IPS-NIHi11 (cell line): ENCODE measurements at places on chromosomes 16 and 17.

DNA sequence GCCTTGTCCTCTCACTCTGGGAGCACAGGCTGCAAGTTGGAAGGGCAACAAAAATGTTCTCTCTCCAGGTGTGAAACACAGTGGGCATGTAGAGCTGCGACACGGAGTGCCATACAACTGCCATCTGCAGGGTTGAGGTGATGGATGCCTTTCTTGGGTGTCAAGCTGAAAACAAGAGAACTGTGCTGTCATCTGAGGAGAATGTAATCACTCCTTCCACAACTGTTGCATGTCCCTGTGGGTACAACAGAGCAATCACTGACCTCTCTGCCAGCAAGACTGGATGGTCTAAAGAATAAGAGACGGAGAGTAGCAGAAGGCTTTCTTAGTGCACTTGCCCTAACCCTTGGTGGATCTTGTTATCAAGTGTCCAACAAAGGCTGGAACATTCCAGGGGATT is 29.2 kb downstream of the SLFN11 start:
- DNase-seq = no peak

GRCh38 chr17:67637901-67638641 is 79.7 kb upstream of the NOL11 start:
- no peak for DNase-seq

- DNase-seq = peak; percentile 57
Observed at GRCh38 chr17:58172369-58173071, 5.7 kb downstream of the OR4D2 start.

- DNase-seq = no peak
Observed at GRCh38 chr17:57356153-57356718, 99.9 kb downstream of the MSI2 start.

- no peak for DNase-seq
Observed at GRCh38 chr17:45244725-45245656, 16.9 kb downstream of the SPATA32 start.

DNA sequence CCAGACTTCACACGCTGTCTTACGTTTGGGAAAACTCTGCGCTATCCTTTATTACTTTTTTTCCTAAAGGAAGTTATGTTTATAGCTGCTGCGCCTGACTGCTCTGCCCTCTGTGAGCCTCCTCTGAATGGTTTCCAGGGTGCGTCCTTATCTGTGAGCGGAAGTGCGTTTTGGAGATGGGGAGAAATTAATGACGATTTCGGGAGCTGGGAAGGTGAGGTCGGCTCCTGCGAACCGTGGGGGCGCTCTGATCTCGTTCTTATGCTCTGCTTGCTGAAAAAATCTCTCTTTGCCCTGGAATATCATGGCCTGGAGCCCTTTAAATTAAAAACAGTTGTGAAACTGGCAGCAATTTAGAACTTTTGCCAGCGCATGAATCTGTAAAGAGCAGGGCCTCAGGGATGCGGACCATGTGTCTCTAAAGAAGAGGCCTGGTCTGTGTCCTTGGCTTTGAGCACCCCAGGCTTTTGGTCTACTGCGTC is 135.7 kb upstream of the ZFHX3 start:
- DNase-seq = no peak

DNA sequence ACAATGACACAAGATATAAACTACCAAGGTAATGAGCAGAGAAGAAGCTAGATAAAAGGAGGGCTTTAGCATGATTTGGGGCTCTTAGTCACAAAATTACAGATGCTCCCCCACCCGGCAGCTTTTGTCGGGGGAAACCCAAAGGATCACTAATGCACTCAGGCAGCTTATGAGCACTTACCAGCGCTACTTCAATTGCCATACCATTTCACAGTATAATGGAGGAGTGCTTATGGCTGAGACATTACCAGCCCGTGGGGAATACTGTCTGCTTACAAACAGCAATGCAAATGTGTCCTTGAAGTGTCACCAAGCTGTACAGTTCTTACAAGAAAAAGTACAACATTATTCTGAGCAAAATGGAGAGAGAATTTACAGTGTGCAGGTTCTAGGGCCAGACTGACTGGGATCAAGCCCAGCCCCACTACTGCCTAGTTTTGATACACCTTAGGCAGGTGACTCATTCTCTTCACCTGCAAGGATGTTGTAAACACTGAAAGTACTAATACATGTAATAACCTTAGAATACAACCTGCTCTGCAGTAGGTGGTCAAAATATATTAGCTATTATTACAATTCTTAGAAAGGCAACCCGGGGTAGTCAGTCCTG is 16.3 kb downstream of the ANKFY1 start:
- DNase-seq = no peak

GRCh38 chr17:48543107-48543853 is 1.6 kb downstream of the HOXB2 start:
- peak; percentile 66 for DNase-seq

DNA sequence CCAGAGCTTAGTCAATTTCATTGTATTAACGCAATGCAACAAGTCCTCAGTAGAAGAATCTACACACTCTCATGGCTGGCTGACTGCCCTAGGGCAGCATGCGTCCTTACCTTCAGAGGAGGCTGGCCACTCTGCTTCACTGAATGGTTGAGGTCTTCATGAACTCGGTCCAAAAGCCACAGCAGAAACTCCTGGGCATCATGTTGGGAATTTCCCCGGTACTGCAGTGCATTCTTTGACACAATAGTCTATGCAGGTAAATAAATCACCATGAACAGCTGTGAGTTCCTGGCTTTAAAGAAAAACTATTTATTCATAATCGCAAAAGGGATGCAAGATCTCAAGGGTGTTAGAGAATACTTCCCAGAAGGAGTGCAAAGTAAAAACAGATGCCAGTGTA is 41.3 kb downstream of the USP31 start:
- no peak for DNase-seq

GRCh38 chr16:90046971-90047713 is 27.9 kb upstream of the DBNDD1 start:
- DNase-seq = peak; percentile 75

DNA sequence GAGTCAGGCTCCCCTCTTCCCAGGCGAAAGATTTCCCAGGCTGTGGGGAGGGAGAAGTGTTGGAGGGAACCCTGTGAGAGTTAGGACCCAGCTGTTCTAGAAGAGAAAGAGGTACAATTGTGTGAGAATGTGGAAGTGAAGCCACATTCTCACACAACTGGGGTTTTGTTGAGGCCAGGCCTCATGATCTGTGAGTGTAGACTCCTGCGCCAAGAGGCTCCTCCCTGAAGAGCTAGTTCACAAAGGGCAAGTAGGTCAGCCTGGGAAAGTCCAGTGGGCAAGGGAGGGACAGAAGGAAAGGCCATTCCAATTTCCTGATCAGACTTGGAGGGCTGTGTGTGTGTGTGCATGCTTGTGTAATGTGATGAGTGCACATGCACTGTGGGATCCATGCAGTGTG is 15.2 kb downstream of the CD300LF start:
- no peak for DNase-seq

DNA sequence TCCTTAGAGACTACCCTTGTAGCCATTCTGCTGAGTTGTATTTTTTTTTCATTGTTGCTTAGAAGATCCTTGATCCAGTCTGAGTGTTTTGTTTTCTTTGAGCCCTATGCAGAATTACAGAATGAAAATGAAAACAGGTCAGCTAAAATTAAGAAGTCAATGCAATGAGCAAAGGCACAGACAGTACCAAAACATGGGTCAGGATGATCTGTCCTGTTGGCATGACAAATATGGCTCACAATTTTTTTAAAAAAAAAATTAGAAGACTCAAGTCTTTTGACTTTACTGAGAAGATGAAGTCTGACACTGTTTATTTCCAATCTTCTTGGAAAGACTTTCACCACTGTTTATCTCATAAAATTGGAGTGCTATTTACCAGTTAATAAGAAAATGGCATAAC is 32.4 kb downstream of the KCNJ16 start:
- no peak for DNase-seq

GRCh38 chr16:86490859-86491639 is 19.3 kb upstream of the FOXF1 start:
- DNase-seq = no peak

DNA sequence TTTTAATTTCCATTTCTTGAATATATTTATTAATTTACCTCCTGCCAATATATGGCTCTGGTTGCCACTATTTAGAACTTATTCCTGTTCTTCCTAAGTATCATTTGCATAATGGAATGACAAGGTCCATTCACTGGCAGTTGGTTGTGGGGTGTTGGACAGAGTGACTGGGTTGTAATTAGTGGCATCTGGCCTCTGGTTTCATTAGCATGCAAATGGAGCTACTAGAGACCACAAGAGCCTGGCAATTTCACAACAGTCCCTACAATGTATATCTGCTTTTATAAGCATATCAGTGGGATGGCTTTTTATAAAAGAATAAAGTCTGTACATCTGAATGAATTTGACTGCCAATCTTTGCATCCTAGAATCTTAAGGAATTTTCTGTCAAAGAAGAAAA is 1030.9 kb upstream of the CDH8 start:
- no peak for DNase-seq

DNA sequence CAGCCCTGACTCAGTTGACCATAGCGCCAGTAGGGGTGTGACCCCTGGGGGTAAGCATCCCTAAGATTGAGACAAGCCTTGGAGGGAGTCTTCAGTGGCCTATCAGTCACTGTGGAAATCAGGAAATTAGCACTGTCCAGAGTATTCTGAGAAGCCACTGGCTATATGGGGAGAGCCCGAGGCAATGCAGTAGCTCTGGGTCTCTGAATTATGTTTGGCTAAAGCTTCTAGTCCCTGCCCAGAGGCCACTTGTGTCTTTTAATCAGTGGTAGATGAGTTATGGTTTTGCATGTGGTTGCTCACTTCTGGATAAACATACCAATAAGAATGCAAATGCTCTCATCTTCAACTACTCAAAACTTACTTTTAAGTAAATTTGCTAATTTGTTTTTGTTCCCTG is 100.6 kb upstream of the TOX3 start:
- no peak for DNase-seq

- peak; percentile 29 for DNase-seq
Observed at GRCh38 chr16:79286646-79287423, 313.7 kb downstream of the MAF start.

- no peak for DNase-seq
Observed at GRCh38 chr17:8142887-8143580, 9.2 kb downstream of the PER1 start.

- DNase-seq = no peak
Observed at GRCh38 chr16:89811321-89811720, 5.1 kb downstream of the FANCA start.

DNA sequence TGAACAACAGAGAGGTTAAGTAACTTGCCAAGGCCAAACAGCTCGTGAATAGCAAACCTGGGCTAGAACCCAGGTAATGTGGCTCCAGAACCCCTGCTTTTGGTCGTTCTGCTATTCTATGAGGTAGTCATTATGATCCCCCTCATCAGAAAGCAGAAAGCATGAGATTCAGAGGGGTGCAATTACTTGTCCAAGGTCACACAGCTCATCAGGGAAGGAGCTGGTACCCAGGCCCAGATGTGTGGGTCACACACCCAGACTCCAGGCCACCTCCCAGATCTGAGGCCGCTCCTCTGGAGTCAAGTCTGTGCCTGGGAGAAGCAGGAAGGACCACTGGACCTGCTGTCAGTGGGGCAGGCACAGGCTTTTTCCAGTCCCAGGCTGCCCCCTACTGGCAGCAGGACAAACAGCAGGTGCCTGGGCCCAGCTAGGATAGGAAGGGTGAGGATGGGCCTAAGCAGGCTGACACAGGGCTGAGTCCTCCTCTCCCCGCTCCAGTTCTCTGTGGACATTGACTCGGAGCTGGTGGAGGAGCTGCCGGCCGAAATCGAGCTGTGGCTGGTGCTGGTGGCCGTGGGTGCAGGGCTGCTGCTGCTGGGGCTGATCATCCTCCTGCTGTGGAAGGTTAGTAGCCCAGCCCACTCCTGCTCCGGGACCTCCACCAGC is 7.8 kb upstream of the PDK2 start:
- DNase-seq = peak; percentile 87

DNA sequence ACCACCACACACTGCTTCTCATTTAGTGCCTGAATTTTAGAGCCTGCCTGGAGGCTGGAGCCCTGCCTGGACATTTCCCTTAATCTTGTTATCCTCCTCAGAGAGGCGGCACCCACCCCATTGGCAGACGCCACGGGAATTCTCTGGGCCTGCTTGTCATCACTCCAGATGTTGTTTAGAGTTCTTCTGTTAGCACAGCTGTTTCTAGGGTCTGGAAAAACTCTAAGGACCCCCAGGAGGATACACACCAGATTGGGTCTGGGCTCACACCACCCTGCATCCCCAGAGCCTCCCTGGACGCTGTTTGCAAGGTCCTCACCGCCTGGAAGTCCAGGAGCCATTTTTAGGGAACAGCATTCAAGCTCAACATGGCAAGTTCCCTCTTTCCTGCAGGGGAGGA is 565 bp upstream of the XAF1 start:
- DNase-seq = no peak

DNA sequence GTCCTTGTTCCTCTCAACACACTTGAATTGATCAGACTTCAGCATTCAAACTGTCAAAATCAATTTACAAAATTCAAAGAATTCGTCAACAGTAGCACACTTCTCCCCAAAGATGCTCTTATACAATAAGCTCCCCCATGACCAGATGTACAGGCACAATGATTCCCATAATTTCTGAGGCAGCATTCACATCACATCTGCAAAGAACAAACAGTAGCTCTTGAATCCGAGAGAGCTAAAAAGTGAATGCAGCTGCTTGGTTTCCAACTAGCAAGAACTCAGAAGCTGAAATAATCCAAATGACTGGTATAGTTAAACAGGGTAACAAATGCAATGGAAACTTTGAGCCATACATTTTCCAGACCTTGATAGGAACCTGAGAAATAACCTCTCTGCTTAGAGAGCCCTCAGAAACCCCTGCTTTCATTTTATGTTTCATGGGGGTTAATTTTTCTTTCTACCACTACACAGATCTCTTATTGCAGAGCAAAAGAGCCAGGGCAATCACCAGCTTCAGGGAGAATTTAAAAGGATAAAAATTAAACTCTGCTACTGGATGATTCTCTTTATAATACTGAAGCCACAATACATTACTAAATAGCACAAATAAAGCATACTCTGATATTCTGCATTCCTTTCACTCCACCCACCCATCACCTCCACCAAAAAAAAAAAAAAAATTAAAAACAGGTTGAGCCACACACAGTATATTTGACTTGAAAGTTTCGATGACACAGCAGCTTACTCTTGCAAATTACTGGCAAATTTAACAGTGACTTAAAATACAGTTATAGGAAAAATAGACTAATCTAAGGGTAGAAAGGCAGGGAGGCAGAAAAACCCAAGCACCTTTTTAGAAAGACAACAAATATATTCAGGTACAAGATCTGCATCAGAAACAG is 23.1 kb upstream of the TMEM97 start:
- DNase-seq = no peak

- no peak for DNase-seq
Observed at GRCh38 chr17:45273551-45273957, 11.7 kb upstream of the SPATA32 start.

GRCh38 chr16:6573577-6573976 is 759.1 kb upstream of the RBFOX1 start:
- peak; percentile 47 for DNase-seq

GRCh38 chr17:2563061-2563460 is 30.4 kb upstream of the PAFAH1B1 start:
- no peak for DNase-seq
